Activated T-cell treated with anti-CD3 and anti-CD28 coated beads, Interleukin-2, amount 50 U/mL, for 72 hours (primary cell): ENCODE measurements at places on chromosomes 2 and 18.

GRCh38 chr2:237732790-237733381, 65.7 kb upstream of the RBM44 start:
- no peak for DNase-seq

DNA sequence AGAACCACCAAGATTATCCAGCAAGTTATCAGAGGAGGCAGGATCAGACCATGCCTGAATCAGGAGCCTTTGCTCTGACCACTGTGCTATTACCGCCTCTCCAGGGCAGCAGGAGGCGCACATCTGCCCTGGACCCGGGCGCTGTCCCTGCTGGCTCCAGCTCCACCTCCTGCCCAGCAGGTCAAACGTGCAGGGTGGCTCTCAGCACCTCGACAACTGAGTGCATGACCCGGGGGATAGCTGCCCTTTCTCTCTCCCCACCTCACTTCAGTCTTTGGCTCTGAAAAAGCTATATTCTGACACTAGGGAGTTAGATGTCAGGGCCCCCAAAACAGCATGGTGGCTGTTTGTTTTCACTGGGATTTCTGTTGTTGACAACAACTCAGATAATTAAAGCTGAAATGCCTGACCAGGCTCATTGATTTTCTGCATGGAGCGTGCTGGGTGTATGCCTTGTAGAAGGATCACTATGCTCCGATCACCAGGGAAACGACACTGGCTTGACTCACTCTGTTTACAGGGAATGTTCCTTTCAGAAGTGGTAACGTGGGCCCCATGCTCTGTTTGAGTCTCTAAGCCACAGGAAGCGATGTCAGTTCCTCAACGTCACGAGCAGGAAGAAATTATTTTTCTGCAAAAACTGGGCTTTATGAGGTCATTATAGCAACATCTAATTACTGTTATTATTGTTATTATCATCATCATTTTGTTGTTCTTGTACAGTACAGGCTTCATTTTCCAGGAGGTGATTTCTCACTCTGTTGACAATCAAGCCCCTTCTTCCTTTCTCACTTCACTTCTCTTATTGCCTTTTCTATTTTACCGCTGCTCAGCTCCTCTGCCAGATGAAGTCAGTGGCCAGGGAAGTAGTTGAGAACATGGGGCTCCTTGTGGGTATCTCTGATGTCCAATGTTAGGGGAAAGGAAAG, 125.6 kb downstream of the PLB1 start:
- peak; percentile 68 for DNase-seq

GRCh38 chr2:43114210-43114609, 112.2 kb downstream of the ZFP36L2 start:
- no peak for DNase-seq

DNA sequence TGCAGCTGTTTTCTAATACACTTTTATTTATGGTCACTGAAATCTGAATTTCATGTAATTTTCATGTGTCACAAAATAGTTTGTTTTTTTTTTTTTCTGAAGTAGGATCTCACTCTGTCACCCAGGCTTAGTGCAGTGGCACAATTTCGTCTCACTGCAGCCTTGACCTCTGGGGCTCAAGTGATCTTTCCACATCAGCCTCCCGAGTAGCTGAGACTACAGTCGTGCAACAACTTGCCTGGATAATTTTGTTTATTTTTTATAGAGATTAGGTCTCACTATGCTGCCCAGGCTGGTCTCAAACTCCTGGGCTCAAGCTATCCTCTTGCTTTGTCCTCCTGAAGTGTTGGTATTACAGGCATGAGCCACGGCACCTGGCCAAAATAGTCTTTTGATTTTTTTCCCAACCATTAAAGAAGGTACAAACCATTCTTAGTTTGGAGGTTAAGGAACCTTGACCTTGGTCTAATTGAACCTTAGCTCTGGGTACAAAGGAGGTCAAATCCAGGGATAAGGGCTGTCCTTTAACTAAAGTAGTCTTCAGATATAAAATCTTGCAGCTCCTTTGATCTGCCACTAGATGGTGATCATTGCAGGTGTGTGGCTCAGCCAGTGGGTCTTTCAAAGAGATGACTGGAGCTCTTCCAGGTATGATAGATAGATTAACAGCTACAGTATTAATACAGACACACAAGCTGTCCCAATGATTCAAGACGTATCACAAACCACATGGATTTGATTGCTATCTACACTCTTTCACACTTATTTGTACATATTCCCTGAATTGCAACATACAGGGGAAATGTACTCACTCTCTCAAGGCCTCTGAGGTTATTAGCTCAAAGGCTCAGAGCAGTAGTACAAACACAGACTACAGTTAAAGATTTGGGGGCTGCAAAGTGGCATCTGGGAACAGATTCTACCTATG, 4.7 kb upstream of the KRCC1 start:
- peak; percentile 40 for DNase-seq

DNA sequence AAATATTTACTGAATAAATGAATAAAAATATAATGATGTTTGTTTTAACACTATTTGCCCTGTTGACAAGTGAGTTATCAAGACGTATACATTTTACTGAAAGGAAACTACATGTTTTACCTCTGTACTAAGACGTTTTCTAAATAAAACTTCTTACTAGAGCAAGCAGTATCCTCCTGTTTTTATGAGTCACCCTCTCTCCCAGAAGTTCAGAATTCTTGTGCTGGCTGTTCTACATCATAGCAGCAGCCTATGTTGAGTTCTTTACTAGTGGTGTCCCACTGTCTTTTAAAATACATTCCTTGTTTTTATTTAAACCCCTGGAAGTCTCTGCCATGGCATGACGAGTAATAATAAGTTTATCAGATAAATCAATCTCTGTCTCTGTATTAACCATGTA, 297.4 kb downstream of the CALCRL start:
- no peak for DNase-seq

DNA sequence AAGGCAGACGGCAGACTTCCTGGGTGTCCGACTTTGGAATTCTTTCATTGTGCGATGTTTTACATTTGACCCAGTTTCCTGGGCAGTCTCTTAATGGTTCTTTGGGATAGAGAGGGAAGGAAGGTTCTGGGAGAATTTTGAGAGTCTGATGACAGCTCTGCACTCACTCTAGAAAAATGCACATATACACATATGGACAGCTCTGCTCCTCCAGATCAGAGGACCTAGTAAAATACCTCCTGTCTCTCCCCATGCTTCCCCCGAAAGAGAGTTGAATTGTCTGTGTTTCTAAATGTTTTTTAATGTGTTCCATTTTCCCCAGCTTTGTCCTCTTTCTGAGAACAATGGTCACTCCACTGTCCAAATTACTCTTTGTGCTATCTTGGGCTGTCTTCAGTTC, 102.0 kb upstream of the CXCR4 start:
- no peak for DNase-seq

DNA sequence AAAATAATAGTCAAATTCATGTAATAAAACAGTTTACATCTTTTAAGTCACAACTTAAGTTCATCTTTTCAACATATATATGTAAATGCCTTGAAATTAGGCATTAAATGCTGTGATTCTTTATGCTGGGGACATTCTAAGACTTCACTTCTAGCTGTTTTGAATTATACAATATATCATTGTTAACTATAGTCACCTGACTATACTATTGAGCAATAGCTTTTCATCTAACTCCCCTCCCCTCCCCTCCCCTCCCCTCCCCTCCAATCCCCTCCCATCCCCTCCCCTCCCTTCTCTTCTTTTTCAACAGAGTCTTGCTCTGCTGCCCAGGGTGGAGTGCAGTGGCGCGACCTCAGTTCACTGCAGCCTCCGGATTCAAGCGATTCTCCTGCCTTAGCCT, 16.2 kb downstream of the GALNT1 start:
- no peak for DNase-seq

- DNase-seq = no peak
Measured at GRCh38 chr18:35780937-35781336, 191.5 kb upstream of the RMP24 start.

- no peak for DNase-seq
Measured at GRCh38 chr2:153404792-153405191, 73.8 kb downstream of the RPRM start.

DNA sequence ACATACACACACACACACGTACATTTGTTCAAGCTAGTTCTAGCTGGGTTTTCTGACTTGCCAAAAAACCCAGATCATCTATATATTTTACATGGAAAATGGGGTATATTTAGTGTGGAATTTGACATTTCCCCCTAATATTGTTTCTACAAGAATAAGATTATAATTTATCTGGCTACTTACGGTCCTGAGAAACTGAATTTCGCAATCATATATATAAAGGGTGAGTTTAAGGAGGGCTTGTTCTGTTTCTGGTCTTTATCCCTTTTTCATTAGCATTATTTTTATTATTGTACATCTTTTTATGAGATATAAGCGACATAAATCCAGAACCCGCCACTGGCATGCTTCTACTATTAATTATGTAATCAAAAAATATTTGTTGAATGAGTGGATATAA, 528.9 kb downstream of the TMX3 start:
- DNase-seq = no peak

DNA sequence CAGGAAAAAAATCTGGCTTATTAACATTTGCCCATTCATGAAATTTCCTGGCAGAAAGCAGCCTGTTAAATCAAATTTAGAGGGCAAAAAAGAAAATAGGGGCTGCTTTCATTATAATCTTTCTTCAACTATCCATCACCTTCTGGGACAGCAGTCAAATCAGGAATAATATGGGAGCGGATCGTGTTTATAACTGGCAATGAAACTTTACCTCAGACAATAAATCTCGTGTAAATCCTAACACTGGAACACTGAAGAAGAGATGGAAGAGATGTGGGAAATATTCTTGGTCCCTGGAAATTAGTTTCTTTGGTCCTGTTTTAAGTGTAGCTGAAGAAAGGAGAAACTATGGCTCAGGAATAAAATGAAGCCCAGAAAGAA, 77.5 kb upstream of the SERTAD2 start:
- no peak for DNase-seq

DNA sequence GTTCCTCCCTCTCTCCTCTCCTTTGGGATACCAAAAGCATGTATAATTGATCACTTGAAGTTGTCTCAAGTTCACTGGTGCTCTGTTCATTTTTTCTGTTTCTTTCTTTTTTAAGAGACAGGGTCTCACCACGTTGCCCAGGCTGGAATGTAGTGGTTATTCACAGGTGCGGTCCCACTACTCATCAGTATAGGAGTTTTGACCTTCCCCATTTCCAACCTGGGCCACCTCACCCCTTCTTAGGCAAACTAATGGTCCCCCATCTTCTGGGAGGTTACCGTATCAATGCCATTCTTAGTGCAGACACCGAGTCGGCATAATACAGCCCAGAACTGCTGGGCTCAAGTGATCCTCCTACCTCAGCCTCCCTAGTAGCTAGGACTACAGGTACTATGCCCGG, 31.3 kb upstream of the TMEM247 start:
- no peak for DNase-seq

GRCh38 chr2:173962583-173963110, 2.5 kb downstream of the SP3 start:
- no peak for DNase-seq

DNA sequence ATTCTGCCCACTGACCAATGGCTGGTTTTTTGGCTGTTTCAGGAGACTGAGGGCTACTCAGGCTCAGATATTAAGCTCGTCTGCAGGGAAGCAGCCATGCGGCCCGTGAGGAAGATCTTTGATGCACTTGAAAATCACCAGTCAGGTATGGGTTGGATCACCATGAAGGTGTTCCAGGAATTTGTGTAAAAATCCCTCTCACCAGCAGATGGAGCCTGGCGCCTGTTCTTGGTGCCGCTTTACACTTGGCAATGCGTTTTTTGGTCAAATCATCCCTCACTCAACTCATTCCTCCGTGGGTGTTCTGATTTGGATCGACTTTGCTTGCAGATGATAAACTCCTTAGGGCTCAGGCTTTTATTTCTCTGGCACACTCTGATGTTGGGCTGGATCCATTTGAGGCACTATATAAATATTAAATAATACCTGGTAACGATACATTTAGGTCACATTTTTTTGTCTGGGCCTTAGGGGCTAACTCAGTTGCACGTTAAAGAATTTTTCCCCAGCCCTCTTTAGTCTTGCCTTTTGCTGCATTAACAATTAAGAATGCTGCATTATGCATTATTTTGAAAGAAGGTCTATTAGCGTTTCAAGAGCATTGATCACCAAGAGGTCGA, 50.0 kb downstream of the HDHD2 start:
- peak; percentile 65 for DNase-seq

DNA sequence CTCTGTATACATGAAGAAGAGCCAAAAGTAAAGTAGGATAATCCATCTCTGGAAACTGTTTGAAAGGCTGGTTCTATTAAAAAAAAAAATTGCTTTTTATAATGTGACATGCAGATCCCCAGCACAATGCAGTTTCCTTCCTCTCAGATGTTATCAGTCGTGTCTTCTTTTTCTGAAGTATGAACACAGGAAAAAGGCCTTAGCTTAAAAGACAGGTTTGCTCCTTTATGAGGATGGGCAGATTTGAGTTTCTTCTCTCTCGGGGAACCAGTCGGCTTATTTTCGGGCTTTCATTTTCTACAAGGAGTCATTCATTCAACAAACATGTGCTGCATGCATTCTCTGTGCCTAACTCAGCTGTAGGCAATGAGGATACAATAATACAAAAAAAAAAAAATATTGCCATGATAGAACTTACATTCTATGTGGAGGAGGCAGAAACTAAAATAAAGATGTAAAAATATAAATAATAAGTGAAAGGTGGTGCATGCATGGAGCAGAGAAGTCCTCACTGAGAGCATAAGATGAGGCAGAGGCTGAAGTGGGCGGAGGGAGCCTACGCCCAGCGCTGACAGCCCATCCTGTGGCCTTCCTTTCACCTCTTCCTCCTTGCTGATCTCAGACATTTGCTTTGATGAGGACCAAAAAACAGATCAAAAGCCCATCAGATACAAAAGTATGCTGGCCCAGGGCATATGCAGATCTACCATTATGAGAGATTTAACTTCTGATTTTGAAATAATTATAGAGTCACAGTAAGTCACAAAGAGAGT, at the start of gene CD226:
CD226 (minus strand) TSS at position 513 of the 773 bp plus-strand sequence; CDS start at position 46, 467 bp downstream.
- peak; percentile 62 for DNase-seq

DNA sequence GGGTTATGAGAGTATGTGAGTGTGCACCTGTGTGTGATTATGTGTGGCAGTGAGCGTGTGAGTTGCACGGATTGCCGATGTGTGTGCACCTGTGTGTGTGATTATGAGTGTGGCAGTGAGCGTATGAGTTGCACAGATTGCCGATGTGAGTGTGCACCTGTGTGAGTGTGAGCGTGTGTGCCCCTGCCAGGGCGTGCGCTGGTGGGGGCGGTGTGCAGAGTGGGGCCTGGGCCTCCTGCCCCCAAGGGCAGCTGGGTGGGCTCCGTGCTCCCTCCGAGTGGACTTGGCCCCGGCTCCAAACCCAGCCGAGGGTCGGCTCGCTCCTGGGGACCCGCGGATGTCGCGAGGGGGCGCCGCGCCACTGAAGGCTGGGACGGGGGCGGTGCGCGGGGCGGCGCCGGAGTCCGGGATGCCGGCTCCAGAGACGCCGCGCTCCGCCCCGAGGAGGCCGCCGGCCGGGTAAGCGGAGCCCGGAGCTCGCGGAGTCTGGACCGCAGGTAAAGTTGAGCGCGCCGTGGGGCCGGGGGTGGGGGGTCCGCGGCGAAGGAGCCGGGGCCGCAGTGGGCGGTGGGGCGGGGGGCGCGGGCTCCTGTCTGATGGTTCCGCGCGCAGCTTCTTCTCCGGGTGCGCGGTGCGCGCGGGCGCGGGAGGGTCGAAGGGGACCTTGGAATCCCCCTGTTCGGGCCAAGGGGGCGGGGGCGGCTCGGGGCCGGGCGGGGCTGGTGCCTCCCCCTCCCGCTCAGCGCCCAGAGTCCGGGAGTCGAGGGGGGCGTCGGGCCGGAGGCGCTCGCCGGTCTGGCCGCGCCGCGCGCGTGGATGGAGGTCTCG, at the start of gene KCNG2:
KCNG2 (plus strand) TSS at position 421 of the 828 bp plus-strand sequence. CDS start 65,730 bp downstream, outside the sequence.
- peak; percentile 49 for DNase-seq
